GM12891 (cell line): ENCODE measurements at places on chromosomes 6 and 20.

GRCh38 chr6:708237-708598 is 15.3 kb upstream of the EXOC2 start:
- DNase-seq = no peak

DNA sequence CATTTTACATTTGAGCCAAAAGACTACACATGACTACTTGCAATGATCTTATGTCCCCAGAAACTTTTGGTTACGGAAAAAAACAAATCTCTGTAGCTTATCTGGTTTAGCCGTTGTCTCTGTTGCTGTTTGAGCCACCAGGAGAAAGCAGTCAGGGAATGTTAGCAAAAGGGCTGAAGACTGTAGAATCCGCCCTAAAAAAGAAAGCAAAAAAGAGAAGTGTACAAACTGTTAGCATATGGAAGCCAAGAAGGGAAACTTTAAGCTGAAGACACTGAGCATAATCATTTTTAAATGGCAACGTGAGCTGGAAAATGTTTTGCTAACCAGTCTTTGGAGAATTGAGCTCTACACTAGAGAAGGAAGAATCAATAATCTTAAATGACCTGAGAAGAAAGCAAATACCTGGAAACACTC is 69.9 kb upstream of the MYLIP start:
- DNase-seq = no peak

GRCh38 chr6:83870649-83871048 is 11.2 kb downstream of the CYB5R4 start:
- DNase-seq = no peak

DNA sequence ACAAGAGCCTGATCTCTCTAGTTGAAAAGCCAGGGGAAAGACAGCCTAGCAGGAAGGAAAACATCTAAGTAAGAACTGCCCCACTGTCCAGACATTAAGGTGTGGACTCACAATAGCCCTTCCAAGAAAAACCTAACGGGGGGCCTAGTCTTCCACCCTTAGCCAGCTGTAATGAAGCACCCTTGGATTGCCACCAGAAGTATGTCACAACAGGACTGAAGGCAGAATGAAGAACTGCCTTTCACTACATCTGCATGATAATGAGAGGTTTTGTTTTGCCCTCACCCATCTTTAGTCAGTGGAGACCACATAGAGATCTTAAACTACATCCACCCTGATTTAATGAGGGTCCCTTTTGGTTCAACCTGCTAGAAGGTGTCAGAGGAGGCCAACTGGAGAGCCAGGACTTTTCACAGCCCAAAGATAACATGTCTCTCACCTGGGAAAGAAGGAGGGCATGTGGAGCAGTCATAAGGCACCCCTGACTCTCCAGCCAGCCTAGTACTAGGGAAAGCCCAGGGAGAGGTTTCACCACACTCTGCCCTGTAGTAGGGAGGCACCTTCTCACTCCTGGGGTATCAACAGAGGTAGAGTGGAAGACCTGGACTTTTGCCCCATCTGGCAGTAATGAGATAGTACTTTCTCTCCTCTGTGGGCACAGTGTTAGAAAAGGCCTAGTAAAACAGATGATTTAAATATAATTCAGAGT is 1017.4 kb upstream of the MANEA start:
- DNase-seq = no peak

DNA sequence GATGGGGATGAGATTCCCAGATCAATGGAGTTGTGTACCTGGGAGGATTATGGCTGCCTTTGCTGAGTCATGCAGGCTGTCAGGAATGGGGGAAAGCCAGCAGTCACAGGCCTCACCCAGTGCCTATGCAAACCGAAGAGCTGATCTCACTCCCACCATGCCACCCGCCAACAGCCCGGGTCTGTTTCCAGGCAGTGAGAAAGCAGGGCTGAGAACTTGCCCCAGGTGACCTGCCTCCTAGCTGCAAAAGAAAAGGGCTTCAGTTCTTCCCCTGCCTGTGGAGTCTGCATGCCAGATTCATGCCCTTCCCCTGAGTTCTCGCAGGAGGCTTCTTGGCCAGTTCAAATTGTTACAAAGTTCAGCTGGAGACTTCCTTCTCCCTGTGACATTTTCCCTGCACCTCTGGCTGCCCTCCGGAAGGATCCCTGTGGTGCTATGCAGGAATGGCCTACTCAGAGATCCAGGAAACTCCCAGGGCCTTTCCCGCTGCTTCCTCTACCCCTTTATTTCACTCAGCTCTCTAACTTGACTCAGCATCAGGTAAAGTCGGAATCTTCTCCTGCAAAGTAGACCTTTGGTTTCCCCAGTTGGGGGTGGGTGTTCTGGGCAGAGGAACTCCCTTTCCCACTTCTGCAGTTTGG is 71.5 kb upstream of the B3GAT2 start:
- DNase-seq = no peak

DNA sequence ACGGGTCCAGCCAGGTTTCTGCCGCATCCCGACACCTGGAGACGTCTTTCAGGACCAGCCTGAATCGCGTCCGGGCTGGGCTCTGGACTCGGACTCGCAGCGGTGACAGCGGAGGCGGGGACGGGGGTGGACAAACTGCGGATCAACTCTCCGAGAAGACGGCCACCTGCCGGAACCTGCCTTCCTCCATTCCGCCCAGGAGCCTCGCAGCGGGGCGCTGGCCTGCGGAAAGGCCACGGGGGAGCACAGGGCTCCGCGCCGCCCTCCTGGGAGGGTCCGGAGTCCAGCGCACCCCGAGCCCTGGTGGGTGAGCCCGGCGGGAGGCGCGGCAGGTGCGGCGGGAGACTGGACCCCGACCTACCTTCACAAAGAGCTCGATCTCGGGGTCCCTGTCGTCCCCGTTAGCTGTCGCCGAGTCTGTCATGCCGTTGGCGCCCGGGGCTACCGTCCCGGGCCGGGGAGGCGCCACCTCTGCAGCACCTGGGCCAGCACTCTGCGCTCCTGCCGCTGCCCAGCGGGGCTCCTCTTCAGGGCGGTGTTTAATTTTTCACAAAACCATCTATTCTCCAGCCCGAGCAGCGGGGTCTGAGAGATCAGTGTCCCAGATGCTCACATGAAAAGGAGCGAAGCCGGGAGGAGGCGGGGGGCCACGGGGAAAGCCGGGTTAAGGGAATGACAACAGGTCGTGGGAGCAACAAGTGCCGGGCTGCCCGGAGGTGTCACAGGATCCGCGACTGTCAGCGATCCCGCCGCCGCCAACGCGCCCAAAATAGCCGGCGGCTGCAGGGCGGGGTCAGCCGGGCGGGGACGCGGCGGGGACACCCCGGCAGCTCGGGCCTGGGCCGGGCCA is at the start of gene CLIC5:
CLIC5 (minus strand) TSS at position 742 of the 850 bp plus-strand sequence; CDS start at position 424, 318 bp downstream.
- DNase-seq = peak; percentile 25

GRCh38 chr6:22451962-22452361 is 117.4 kb upstream of the HDGFL1 start:
- no peak for DNase-seq

GRCh38 chr6:7647504-7647903 is 57.5 kb downstream of the SNRNP48 start:
- DNase-seq = peak; percentile 28

- no peak for DNase-seq
These were observed 22.1 kb downstream of the RPP40 start for GRCh38 chr6:4981761-4982160.

DNA sequence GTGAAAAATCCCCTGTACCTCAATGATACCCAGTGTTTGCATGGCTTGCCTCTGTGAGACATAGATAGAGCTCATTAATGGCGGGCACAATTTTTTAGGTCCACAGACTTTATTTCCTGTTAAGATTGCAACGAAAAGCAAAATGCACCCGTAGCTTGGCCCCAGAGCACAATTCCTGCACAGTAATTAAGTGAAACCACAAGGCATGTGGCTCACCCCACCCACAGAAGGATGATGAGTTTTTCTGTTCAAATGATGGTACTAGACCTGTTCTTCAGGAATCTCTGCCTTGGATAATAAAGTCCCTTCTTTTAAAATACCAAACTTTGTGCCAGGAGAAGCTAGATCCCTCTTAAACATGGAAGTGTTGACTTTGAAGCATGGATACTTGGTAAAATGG is 738.1 kb downstream of the QKI start:
- no peak for DNase-seq

DNA sequence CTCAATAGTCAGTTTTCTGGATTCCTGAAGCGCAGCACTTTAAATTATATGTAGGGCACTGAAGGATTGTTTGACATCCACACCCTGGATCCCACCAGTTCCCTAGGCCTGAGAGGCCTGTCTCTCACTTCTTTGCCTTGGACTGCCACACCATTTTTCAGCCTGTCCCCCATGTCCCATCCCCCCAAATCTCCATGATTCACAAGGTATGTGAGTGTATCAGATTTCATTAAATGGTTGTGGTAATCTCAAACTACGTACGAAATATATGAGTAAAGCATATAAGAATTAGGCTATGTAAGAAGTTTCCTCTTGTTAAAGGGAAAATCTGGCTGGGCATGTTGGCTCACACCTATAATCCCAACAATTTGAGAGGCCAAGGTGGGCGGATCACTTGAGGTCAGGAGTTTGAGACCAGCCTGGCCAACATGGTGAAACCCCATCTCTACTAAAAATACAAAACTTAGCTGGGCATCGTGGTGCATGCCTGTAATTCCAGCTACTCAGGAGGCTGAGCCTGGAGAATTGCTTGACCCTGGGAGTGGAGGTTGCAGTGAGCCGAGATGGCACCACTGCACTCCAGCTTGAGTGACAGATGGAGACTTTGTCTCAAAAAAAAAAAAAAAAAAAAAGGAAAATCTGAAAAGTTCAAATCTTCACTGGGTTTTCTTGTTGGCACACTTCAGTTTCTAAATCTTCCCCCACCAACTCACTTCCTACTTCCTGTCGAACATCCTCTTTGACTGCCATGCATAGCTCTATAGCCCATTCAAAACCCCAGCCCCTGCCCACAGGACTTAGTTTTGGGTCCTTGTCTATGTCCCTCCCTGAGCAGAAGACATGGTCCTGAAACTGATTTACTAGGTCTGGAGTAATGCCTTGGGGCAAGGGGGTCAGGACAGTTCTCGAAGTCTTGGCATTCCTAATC is 97.3 kb upstream of the SHLD1 start:
- no peak for DNase-seq

GRCh38 chr6:33636655-33637054 is 15.5 kb downstream of the ITPR3 start:
- no peak for DNase-seq

- no peak for DNase-seq
These were observed 118.6 kb downstream of the EYA4 start for GRCh38 chr6:133359760-133360159.

- no peak for DNase-seq
These were observed 107.6 kb upstream of the RNF24 start for GRCh38 chr20:4122926-4123325.

- DNase-seq = no peak
These were observed 102.4 kb downstream of the CDH26 start for GRCh38 chr20:60060593-60060992.

- no peak for DNase-seq
These were observed 9.9 kb downstream of the CNPY3 start for GRCh38 chr6:42938987-42939809.

GRCh38 chr6:142878407-142878806 is 66.6 kb downstream of the HIVEP2 start:
- DNase-seq = no peak

DNA sequence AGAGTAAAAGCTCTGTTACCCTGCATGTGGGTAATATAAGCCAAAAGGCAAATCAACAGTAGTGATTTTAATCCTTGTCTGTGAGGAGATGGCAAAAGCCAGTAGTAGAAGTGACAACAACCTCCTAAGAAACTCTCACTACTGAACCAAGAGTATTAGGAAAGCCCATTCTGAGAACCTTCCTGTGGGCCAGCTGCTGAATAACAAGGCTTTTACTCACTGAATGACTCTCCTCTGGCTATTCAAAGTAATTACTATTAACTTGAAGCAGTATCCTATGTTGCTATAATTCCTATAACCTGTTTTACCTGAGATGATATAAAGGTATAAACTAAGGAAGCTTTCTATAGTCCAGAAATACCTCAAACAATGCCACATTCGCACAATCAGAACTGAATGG is 55.1 kb downstream of the CHD6 start:
- no peak for DNase-seq

DNA sequence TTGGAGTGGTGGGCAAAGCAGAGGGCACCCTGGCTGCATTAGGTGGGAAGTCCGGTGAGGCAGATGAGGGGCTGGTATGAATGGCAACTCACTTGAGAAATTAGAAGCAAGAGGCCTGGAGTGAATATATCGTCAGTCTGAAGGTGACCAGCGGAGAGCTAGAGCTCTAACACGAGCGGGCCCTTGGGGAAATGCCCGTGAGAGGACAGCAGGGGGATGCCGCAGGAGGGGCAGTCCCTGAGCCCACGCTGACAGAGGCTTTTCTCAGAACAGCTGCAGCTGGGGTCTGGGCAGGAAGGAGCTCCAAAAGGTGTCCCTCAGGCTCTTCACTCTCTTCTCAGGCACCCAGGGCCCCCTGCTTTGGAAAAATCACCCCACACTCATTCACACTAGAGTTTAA is 32.0 kb upstream of the CD93 start:
- DNase-seq = no peak

DNA sequence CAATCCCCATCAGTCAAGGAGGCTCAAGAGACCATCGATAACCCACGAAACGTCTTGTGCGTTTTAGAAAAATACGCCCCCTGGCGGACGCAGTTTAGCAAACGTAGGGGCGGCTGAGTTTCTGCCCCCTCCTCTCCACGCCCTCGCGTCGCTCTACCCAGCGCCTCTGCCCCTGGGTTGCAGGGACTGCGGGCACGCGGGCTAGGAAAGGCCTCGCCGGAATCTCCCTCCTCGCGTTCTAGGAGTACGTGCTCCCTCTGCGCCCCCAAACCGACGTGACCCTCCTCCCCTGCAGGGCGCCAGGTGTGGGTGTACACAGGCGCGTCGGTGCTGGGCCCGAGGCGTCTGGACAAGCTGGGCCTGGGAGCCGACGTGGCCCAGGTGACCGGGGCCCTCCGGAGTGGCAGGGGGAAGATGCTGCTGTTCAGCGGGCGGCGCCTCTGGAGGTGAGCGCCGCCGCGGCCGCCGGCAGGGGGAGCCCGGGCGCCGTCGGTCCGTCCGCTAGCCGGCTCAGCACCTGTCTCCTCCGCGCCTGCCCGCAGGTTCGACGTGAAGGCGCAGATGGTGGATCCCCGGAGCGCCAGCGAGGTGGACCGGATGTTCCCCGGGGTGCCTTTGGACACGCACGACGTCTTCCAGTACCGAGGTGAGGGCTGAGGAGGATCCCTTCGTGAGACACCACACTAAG is 5.3 kb downstream of the MMP9 start:
- DNase-seq = peak; percentile 88

DNA sequence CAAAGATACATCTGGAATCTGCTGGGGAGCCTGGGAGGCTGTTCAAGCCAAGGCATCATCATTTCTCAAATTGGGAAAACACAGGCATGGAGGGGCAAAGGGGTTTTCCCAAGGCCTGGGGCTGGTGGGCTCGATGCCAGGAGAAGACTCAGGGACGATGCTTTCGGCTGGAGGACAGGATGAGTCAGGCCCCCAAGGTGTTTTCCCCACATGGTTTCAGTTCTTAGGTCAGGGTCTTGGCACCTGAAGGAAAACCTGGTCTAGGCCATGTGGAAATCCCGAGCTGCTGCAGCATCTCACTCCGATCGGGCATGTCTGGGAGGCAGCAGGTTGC is 348.1 kb downstream of the CDC5L start:
- no peak for DNase-seq

GRCh38 chr6:164347455-164347854 is 932.9 kb downstream of the QKI start:
- DNase-seq = no peak

- DNase-seq = peak; percentile 76
These were observed 78.0 kb downstream of the PTPN1 start for GRCh38 chr20:50588034-50588736.
